ENCODE measurements at places on chromosomes 1 and 21.

DNA sequence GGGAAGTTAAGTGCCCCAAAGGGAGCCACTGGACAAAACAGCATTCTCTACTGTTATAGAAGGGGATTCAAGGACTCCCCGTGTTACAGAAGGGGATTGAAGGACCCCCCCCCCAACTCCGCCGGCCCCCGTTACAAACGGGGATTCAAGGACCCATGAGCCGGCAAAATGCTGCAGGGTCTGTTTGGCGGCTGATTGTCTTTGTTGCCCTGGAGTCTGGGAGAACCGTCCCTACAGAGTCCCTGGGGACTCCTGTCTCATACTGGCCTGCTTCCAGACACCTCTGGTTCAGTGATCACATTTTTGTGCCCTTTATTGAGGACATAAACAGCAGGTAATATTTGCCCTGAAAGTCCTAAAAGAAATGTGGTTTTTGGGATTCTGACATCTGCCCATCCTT, 96.4 kb downstream of the SYF2 start:
- DNase-seq = no peak

DNA sequence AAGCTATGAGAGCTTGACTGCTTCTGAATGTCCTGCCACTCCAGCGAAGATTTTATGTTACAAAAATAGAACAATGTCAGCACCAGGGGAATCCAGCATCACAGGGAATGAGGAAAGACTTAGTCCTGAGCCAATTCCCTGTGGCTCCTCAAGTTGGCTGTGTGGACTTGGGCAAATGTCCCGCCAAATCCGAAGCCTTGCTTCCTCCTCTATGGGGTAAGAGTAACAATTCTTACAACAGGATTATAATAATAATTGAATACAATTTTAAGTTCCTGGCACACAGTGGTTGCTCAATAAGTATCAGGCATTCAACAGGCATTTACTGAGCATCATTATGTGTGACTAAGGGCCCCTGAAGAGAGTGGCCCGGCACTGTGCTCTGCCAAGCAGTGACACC, 44.4 kb downstream of the STPG1 start:
- no peak for DNase-seq

DNA sequence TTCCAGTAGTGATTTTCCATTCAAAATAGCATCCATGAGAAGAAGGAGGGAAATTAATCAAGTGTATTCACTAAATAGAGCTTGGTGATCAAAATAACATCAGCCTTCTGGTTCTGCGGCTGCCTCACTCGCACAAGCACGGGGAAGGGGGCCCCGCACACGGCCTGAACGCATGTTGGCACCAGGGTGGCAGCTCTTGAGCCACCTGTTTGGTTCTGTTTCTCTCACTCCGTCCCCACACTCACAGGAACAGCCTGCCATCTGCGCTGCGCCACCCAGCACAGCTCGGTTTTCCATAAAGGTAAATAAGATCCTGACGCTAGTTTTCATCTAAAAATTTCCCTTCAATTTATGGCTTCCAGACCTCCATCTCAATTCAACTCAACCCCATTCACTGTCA, 49.4 kb downstream of the TIAM1 start:
- no peak for DNase-seq

DNA sequence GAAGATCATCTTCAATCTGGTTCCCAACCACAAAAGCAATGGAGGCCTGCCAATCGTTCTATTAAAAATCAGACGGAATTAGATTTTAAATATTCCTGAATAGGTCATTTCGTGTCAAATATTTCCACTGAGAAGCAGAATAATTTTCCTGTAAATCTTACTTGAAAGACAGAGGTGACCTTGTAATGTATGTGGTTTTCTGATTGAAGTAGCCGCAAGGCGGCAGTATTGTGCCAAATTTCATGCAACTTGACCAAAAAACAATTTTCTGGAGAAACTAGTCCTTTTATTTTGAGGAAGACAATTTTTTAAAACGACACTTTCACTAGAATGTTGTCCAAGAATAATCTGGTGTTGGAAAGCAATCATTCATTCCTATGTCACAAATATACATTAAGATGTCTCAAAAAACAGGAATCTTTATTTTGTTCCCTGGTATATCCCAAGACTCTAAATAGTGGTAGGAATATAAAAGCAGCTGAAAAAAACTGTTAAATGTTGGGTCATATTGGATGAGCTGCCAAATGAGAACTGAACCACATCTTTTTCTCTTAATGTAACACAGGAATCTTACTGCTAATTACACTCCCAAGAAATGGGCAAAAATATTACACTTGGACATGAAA, 33.6 kb downstream of the SPAG17 start:
- DNase-seq = peak; percentile 37

DNA sequence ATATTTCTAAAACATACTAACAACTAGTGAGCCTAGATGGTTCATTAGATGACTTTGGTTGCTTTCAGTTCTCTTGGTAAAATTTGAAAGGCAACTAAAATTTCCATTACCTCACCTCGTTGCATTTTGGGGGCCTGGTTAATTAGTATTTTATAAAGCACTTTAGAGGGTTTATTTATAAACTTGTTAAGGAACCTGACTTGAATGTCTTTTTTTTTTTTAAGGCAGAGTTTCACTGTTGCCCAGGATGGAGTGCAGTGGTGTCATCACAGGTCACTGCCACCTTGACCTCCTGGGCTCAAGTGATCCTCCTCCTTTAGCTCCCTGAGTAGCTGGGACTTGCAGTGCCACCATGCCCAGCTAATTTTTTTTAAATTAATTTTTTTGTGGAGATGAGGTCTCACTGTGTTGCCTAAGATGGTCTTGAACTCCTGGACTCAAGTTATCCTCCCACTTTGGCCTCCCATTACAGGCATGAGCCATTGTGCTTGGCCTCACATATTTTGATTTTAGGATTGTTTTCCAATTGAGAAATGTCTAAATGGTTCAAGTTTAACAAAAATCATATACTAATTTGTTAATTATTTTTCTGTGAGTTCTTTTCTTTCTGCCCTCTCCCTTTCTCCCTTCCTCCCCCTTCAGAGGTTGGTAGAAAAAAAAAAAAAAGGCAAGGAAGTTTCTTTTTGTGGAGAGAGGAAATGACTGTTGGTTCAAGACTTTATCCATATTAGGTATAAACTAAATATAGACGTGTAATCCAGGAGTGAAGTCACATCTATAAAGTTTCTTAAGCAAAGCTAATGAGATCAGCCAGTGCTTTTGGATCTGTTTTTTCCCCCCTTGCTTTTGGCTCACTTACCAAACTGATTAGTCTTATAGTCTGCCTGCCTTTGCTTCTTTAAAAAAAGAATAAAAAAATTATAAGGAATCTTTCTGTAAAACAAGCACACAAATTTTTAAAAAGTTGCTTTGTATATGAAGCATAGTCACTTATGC, 24.7 kb downstream of the CLIC4 start:
- peak; percentile 77 for DNase-seq

- DNase-seq = no peak
Observed at GRCh38 chr1:234170622-234171021, 202.6 kb upstream of the COA6 start.

DNA sequence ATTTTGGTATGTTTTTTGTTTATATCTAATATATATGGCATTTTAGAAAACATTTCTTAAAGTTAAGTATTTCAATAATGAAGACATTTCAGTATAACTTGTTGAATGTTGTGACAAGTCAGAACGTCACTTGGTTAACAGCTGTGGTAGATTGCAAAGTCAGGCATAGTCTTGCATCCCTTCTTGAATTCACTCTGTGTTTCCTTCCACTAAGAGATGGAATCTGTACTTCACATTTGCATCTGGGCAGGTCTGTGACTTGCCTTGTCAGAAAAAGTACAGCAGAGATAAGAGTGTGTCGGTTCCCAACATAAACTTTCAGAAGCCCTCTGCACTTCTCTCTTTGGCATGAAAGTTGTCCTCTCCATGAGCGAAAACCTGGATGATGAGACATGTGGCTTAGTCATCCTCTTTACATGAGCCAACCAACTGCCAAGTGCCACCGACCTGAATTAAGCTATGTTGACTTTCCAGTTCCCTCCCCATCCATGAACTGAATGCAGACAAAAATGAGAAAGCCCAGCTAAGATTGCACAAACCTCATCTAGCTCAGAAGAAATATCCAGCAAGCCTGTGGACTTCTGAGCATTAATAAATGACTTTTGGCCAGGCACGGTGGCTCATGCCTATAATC, 1730.2 kb downstream of the MRPL39 start:
- no peak for DNase-seq

GRCh38 chr1:167148421-167148820, 54.5 kb downstream of the STYXL2 start:
- DNase-seq = no peak

- peak; percentile 58 for DNase-seq
Observed at GRCh38 chr1:58823481-58824010, 39.7 kb upstream of the JUN start.

DNA sequence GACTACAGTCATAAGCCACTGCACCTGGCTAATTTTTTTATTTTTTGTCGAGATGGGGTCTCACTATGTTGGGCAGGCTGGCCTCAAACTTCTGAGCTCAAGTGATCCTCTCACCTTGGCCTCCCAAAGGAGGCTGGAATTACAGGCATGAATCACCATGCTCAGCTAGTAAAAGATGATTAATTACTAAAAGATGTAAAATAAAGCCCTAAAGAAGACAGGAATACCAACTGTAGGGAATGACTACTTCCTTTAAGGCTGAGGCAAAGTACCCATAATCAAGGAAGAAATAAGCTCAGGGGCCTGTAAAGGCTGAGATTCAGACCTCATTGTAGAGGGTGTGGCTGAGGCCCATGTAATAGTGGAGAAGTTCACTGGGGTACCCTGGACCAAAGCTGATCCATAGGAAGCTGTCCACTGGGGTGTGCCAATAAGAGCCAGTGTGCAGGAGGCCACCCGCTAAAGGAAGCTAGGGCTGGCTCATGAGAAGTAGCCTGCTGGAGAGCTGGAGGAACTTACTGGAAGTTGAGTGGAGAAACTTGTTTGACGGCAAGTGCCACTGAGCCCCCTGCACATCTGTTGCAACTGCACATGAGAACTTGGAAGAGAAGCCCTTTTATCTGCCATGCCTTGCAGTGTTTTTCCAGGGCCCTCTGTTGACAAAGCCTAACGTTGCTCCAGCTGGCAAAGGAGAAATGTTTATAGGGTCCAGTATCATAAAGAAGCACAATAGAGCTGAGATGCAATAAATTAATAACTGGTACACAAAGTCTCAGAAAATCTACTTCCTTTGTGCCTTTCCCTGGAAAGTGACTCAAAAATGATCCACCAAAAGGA, 17.8 kb upstream of the SERTAD4 start:
- no peak for DNase-seq

DNA sequence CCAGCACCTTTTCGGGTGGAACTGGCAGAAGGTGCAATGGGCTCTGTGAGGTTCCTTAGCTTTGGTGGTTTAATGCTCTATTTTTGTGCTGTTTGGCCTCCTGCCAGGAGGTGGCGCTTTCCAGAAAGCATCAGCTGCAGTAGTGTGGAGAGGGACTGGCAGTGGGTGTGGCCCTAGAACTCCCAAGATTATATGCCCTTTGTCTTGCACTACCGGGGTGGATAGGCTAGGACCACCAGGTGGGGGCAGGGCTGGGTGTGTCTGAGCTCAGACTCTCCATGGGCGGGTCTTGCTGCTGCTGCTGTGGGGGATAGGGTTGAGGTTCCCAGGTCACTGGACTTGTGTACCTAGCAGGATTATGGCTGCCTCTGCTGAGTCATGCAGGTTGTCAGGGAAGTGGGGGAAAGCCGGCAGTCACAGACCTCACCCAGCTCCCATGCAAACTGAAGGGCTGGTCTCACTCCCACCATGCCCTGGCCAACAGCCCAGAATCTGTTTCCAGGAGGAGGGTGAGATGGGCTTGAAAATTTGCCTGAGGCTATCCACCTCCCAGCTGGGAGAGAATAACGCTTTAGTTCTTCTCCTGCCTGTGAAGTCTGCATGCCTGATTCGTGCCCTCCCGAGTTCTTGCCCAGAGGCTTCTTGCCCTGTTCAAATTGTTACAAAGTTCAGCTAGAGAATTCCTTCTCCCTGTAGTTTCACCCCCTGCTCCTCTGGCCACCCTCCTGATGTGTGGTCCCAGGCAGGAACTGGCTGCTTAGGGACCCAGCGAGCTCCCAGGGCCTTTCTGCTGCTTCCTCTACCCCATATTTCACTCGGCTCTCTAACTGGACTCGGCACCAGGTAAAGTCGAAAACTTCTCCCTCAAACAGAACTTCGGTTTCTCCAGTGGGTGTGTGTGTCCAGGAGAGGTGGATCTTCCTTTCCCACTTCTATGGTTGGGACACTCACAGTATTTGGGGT, 76.5 kb upstream of the BTG3 start:
- DNase-seq = no peak

GRCh38 chr21:34227386-34227852, 136.4 kb upstream of the KCNE2 start:
- no peak for DNase-seq

DNA sequence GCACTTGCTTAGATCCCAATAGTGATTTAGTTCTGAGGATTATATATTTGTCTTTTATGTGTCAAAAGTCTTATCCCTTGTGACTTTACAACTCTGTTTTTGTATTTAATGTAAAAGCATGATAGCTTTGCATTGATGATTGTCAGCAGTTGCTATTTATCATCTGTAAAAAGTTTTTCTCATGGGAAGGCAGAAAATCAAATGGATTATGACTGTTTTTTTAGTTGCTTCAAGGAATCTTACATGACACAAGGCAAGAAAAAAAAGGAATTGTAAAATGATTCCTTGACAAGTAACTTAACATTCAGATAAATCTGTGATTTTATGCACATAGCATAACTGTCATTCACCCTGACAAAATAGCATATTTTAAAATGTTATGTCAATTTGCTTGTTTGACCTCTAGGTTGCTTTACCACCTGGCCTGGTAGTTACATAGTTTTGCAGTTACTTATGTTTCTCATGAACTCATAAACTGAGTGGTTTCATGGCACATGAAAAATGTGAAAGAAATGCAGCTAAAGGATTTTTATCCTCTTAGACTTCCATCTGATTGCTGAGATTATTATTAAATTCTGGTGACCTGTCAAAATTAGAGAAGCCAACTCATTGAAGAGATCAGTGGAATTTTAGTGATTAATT, 622.6 kb downstream of the ADGRL2 start:
- no peak for DNase-seq

GRCh38 chr1:173050865-173051264, at the start of gene TNFSF18:
TNFSF18 (minus strand) TSS chr1:173050941; CDS start chr1:173050896, 45 bp downstream.
- no peak for DNase-seq

DNA sequence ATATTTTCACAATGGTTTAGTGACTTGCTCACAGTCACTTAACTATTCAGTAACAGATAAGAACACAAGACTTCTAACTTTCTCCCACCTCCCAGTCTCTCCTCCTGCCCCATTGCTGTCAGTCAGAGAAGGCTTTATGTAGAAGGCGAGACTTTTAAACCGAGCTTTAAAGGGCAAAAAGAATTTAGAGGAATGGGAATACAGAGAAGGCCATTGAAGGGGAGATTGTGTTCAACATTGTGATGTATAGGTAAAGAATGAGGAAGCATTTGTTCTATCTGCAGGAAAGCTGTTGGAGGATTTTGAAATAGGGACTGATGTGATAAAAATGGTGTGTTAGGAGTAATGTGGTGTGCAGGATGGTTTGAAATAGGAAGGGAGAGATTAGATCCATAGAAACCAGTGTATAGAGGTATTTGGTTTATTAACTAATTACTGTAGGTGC, 7.3 kb downstream of the POU2F1 start:
- DNase-seq = no peak

DNA sequence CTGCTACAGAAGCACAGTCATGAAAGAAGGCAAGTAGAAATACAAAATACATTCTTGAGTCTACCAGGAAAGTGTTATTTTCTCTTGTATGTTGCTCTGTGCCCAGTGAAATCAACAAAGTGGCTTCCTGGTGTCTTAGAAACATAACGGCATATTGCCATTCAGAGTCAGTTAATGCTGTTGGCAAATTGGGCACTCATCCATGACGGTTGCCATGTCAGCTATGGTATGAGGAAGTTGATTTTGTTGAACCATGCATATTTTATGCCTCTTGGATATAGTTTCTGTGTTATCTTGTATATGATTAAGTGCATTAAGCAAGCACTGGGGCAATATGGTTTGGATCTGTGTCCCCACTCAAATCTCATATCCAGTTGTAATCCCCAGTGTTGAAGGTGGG, 153.1 kb upstream of the CXADR start:
- DNase-seq = no peak

All from AG20443 (cell line).